CD4-positive, alpha-beta T cell treated with Interleukin-2 at 100 ng/mL for 4 hours (primary cell): ENCODE measurements at places on chromosomes 2 and 18.
A peak's percentile ranks its signal among the peaks of the same experiment; 100 is the strongest.

- DNase-seq = peak; percentile 22
Measured at GRCh38 chr2:12293874-12294273, 422.9 kb upstream of the TRIB2 start.

GRCh38 chr2:196159221-196159892 lies 12.0 kb downstream of the STK17B start:
- DNase-seq = no peak

- DNase-seq = no peak
Measured at GRCh38 chr2:15174567-15174966, 386.6 kb downstream of the NBAS start.

GRCh38 chr18:55641486-55641885 lies 53.5 kb upstream of the TCF4 start:
- no peak for DNase-seq

GRCh38 chr2:28247734-28248133 lies 144.9 kb upstream of the FOSL2 start:
- no peak for DNase-seq

DNA sequence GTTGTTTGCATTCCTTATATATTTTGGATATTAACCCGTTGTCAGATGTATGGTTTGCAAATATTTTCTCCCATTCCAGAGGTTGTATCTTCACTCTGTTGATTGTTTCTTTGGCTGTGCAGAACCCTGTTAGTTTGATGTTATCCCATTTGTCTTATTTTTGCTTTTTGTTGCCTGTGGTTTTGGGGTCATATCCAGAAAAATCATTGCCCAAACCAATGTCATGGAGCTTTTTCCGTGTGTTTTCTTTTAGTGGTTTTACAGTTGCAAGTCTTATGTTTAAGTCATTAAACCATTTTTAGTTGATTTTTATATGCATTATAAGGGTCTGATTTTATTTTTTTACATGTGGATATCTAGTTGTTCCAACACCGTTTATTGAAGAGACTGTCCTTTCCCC lies 35.8 kb downstream of the PPIG start:
- DNase-seq = no peak

GRCh38 chr2:33632831-33633230 lies 33.7 kb upstream of the FAM98A start:
- no peak for DNase-seq

DNA sequence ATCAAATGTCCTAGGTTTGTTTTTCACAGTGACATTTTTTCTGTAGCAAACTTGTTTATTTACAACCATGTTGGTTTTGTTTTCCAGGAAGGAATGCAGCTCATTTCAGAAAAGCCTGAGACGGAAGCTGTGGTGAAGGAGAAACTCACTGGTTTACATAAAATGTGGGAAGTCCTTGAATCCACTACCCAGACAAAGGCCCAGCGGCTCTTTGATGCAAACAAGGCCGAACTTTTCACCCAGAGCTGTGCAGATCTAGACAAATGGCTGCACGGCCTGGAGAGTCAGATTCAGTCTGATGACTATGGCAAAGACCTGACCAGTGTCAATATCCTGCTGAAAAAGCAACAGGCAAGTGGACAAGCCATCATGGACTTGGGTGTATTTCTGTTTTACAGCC lies 79.2 kb upstream of the EML6 start:
- DNase-seq = no peak

DNA sequence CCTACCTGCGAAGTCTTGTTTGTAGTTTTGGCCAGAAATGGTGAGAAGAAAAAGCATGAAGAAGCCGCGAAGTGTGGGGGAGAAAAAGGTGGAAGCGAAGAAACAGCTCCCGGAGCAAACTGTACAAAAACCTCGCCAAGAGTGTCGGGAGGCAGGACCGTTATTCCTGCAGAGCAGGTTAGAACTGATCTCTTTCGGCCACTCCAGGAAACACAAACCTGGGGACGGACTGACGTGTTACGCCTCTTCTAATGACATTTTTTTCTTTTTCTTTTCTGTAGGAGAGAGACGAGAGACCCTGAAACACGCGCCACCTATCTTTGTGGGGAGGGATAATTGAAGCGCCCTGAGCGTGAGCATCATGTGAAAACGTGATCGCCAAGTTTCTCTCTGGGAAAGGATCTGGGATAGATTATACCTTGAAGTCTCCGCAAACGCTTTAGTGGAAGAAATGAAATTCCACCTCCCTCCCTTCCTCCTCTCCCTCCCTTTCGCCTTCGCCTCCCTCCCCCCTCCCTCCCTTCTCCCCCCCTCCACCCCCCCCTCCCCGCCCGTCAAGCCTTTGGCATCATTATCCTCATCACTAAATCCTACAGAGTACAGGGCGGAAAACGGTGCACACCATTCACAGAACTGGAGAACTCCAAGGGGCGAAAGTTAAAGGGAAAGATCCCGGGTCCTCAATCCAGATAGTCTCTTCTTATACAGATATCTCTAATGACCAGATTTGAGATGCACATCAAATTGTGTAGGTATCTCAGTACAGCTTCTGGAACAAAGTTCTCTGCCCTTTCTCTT lies at the start of gene ZEB2:
Gene ZEB2, minus strand, starts transcription at position 186 of the 798 bp plus-strand sequence. CDS start 2,769 bp downstream, outside the sequence.
- DNase-seq = peak; percentile 54

GRCh38 chr2:201854841-201855240 lies 48.5 kb downstream of the CDK15 start:
- no peak for DNase-seq

DNA sequence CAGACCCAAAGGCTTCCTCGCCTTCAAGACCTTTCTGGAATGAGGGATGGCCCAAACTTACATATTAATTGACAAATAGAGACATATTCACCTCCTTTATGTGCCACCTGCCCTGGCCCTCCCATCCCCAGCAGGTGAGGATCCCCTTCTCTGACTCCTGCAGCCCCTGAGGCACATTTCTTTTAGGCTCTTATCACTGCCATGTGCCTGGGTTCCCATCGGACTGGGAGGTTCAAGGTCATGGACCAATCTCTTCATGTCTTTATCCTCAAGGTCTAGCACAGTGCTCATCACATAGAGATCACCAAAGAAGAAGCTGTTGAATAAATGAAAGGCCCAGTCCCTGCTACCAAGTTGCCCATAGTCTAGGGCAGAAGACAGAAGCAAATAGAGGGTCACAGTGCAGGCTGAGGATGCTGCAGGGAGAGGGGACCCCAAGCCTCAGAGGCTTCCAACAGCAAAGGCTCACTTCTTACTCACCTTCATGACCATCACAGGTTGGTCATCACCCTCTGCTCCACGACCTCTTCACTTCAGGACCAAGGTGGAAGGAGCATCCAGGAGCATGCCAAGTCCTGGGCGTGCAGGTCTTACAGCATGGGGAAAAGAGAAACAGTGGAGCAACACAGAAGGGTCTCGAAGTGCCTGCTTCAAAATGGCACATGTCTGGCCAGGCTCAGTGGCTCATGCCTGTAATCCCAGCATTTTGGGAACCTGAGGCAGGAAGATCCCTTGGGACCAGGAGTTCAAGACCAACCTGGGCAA lies 193.9 kb downstream of the SMAD2 start:
- no peak for DNase-seq

DNA sequence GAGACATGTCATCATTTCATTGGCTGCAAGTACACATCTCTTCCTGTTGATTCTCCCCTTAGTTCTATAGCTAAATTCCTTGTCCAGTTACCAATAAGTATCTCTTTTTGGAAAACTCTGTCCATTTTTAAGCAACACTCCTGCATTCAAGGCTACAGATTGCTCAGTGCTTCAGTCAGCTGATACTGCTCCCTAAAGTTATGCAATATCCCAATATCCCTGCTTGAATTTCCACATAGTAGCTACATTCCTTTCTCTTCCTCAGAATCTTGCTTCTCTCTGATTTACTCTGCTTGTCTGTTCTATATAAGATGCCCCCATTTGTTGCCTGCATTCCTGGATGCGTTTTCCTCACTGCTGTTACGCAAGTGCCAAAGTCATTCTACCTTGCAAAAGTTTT lies 109.8 kb downstream of the PARD3B start:
- DNase-seq = no peak

- no peak for DNase-seq
Measured at GRCh38 chr2:30272761-30273573, 41.6 kb downstream of the LBH start.

- peak; percentile 80 for DNase-seq
Measured at GRCh38 chr2:136116813-136117390, 1.0 kb downstream of the CXCR4 start.

DNA sequence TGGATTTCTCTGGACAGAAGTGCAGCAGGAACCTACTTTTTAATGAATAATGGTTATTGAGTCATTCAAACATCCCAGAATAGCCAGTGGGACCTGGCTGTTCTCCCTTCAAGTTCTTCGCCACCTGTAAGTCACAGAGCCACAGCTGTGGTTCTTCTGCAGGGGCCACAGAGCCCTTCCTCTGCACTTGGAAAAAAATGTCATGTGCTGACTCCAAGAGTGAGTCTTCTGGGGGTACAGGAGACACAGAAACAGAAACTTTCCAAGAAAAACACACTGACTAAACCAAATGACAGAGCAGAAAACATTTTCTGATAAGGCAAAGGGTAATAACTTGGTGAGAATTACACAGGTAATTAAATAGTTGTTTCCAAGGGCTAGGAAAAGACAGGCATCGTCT lies 68.7 kb upstream of the FN1 start:
- no peak for DNase-seq

DNA sequence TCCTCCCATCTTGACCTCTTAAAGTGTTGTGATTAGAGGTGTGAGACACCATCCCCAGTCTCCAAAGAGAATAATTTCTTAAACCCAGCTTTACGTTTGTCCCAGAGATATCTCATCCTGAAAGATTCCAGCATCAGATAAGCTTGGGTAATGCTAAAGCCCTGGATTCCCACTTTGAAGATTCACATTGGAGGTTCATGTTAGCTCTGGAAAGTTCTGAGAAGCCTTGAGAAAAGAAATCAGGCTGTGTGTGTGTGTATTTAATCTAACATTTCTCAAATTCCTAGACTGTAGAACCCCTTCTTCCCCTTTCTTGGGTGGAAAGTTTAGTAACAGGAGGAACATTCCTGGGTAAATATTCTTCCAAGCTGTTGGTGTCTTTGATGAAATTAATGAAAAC lies 18.0 kb downstream of the ZNF532 start:
- no peak for DNase-seq
